Stimulated activated CD4-positive, alpha-beta T cell treated with anti-CD3 and anti-CD28 coated beads, Interleukin-12 subunit alpha, Interleukin-12 subunit beta, amount 100 ng/mL, for 48 hours (primary cell): ENCODE measurements at places on chromosomes 7 and 10.
A peak's percentile ranks its signal among the peaks of the same experiment; 100 is the strongest.

DNA sequence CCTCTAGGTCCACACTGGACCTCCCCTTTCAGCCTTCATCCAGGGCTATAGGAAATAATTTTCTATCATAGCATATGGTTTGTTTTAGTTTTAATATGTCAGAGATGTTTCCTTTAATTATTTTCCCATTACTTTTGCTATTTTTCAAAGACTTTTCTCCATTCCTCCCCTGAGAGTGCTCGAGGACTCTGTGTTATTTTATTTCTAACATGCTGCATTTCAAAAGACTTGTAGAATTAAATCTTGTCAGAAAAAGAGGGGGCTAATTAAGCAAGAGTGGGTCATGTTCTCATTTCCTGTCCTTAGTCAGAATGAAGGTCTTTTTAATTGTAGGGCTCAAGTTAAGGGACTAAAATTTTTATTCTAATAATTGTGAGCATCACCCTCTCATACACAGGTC is 71.6 kb upstream of the CTTNBP2 start:
- DNase-seq: no peak

DNA sequence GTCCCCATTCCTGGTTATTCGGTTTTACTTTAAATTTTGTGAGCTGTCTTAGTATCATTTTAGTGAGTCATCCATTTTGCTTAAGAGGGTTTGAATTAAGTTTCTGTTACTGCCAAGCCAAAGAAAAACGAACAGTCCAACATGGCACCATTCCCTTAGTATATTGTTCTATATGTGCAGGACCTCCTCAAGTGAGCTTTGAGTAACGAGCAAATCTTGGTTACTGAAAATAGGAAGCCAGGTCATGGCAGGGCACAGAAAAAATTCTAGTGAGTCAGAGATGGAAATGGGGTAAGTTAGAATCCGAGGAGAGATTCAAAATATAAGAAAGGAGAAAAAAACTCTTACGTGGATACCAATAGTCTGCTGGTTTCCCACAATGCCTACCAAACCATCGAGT is 292.9 kb downstream of the BAMBI start:
- no peak for DNase-seq

- no peak for DNase-seq
Observed at GRCh38 chr10:66982792-66983474, 57.1 kb downstream of the LRRTM3 start.

- DNase-seq: no peak
Observed at GRCh38 chr10:51430506-51430905, 268.9 kb downstream of the CSTF2T start.

GRCh38 chr10:99858849-99859248 is 76.4 kb downstream of the ABCC2 start:
- no peak for DNase-seq

- no peak for DNase-seq
Observed at GRCh38 chr10:61701706-61702105, 39.0 kb downstream of the CABCOCO1 start.

DNA sequence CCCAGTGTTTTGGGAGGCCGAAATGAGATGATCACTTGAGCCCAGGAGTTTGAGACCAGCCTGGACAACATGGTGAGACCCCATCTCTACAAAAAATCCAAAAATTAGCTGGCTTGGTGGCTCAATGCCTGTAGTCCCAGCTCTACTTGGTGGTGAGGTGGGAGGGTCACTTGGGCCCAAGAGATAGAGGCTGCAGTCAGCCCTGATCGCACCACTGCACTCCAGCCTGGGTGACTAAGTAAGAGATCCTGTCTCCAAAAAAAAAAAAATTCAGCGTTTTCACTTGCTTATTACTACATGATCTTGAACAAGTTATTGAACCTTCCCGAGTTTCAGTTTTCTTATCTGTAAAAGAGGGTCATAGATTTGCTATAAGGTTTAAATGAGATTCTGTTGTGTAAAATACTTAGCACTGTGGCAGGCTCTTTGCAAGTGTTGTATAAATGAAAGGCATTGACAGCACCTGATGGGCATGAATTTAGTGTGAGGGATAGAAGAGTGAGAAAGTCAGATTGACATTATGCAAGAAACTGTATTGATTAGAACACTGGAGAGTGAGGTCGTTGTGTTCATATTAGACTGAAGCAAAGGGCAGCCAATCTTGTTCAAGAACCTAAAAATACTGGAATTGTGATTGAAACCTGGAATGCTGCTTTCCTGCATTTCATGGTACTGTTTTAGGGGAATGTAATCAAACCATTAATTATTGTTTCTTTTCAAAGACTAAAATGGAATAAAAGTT is 136.8 kb downstream of the LCOR start:
- DNase-seq: no peak

- no peak for DNase-seq
Observed at GRCh38 chr10:133456041-133456951, 2.6 kb downstream of the SCART1 start.

DNA sequence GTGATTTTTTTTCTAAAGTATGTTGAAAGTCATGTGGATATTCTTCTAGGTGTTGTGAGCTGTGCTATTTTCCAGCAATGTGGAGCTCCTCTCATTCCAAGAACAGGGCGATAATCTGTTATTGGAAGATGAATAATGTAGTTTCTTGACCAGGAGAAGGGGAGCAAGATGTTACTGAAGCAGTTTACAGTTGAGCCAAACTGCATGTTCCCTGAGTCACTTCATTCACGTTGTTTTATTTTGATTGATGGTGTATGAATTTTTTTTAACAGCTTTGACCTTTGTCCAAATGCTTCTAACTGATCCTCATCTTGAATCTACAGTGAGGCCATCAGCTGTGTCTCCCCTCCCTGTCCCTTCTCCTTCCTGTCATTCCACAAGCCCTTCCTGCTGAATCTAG is 277.1 kb upstream of the KLF6 start:
- no peak for DNase-seq

- DNase-seq: peak; percentile 53
Observed at GRCh38 chr7:97835296-97836138, 36.7 kb downstream of the ASNS start.

DNA sequence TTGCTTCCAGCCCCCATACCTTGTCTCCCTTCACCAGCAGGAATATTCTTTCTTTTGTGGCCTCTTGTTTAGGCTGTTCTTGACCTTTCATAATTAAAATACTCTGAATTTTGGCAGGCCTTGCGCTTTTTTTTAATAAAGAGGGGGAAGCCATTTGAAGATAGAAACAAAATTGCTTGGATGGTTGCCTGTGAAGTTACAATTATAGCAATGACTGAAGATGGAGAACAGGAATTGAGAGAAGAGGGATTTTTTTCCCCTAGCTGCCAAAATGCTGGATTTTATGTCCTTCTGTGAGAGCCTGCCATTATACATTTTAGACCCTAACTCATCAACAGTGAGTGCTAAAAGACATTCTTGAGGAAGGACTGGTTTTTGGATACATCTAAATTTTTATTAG is 24.8 kb downstream of the FGFBP3 start:
- no peak for DNase-seq

DNA sequence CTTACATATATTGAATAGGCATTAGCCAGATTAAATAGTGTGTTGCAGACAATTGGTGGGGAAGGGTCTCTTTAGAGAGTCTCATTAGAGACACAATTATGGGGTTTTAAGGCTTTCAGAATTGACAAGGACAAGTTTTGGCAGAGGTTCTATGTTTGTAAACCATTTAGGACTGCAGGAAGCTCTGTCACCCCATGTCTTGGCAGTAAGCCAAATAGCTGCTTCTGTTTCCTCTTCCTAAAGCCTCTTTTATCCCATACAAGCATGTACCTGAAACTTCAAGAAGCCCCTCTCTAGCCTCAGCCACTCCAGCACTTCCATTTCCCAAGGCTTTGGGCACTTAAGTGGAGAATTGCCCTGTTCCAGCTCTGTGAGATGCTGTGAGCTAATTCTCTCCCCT is 21.8 kb upstream of the LRRC4 start:
- no peak for DNase-seq

GRCh38 chr10:62813981-62814380 is 2.2 kb downstream of the EGR2 start:
- no peak for DNase-seq

- no peak for DNase-seq
Observed at GRCh38 chr10:102264371-102264770, 19.0 kb downstream of the GBF1 start.

DNA sequence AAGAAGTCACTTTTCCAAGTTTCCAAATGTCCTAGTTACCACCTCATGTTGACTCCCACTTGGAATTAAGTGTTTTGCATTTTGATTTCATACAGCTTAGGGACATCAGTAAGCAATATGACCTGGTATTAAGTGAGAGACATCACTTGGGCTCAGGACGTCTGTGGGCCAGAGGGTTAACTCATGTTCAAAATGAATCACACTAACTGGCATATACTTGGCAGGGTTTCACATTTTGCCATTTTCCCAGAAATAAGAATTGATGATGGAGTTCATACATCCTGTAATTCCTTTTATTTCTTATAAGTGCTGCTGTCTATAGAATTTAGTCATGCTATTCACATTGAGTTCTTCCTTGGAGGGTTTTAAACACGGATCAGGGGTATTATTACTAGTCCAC is 516.5 kb downstream of the PHTF2 start:
- DNase-seq: no peak

DNA sequence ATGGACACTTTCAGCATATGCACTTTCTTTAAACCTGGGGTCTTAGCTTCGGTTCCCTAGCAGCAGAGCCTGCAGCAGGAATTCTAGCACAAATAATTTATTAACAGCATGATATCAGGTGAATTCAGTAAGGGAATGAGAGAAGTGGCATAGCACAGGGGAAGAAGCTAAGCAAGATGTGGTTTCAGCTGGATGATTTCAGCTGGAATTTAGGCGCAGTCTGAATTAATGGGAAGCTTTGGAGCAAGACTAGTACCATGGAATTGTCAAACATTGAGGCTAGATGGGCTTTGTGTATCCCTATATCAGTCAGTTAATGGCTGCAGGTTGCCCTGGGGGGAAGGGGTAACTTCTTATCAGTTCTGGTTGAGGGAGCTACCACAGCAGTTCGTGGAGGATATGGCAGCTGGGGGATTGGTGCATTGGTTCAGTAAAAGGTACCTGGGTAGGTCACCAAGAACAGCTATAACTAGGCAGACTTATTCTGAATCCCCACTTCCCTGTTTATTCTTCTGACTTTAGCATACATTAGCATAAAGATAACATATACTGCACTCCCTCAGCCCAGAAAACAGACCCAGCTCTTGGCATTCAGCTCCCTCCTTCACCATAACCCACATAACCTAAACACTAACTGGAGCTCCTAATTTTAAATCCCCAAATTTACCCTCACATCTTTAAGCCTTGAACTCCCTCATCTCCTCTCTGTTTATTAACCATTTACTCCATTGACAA is 46.8 kb upstream of the NAMPT start:
- no peak for DNase-seq

DNA sequence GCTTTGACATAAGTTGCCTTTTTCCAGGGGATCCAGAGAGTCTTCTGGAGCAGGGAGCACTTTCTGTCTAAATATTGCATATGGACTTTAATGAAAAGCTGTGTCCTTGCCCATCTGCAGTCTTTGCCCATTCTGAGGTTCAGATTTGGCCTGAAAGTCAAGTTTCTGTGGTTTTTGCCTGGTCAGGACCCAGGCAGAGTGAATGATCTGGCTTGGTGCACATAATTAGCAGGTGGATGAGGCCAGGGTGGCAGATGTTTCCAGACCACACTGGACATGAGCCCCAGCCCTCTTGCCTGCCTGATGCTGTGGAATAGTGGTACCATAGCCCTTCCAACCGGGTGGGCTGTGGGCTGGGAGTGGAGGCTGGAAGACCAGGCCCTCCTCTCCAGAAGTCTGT is 11.0 kb downstream of the HECW1 start:
- DNase-seq: no peak

GRCh38 chr10:101135141-101136006 is 4.3 kb downstream of the TLX1 start:
- DNase-seq: no peak

DNA sequence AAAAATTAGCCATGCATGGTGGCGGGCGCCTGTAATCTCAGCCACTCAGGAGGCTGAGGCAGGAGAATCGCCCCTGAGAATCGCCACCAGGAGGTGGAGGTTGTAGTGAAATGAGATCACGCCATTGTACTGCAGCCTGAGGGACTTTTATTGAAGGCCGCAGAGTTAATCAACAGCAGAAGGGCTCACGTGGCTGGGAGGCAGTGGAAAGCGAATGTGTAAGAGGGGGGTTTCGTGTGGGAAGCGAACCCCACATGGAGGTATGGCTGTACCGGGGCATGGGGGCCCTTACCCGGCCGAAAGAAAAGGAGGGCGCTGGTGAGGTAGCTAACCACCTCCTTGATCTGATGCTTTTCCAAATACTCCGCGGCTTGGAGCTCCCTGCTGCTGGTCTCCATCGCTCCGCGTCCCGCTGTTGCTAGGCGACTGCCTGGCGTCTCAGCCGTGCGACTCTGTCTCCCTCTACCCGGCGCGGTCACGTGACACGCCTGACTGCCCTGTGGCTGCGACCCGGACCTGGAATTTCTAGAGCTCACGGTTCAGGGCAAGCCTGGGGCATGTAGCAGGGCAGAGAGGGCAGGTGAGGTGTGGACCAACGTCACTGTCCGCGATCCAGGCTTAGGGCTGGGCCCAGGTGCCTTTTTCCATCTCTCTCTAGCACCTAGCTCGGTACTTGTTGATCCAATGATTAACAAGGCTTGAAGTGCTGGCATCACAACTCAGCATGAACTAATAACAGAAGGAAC is at the start of gene EFCAB10:
Gene EFCAB10 (minus strand): TSS at position 428 of the 746 bp plus-strand sequence. CDS start 30 bp downstream, at position 398.
- DNase-seq: peak; percentile 25

DNA sequence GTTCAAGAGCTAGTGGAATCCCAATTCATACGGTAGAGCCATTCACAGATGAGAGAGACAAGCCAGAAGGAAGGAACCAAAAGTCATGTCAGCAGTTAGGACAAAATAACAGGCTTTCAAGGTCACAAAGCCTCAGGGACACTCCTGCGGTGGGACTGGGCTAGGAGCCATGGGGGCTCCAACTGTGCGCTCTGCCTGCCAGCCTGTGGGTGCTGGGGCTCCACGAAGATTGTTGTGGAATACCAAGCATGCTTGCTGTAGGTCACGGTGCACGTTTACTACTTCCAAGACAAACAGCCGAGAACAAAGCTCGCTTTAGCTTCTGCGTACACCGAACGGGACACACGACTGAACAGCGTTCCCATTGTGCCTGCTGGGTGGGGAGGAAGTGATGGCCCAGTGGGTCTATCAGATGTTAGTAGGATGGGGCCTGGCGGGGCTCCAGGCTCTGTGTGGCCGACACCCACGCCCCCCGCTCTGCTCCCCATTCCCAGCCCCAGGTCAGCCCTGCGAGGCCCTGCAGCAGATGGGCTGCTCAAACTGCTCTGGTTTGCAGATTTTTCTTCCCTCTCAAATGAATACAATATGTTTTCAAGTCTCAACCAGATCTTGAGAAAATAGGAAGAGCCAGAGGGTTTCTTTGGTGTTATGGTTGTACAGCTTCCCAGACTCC is 158.9 kb downstream of the EGFR start:
- no peak for DNase-seq
